ENCODE measurements at places on chromosomes 11 and 22.

GRCh38 chr11:123841174-123841573 lies 35.0 kb upstream of the OR6M1 start:
- no peak for DNase-seq

DNA sequence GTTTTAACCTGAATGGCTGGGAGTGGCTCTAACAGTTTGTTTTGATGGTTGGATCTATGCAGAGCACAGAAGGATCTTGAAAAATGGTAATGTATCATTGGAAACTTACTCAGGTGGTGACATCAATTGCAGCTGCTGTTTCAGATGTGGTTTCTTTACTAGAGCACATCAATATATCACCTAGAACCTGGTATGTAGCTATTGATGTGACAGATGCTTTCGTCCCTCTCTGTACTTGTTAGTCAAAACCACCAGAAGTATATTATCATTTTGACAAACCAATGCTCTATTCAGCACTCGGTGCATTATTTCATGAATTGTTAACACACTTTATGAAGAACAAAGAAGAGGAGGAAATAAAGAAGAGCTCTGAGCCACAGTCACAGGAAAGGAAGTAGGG lies 26.6 kb upstream of the SCN3B start:
- no peak for DNase-seq

DNA sequence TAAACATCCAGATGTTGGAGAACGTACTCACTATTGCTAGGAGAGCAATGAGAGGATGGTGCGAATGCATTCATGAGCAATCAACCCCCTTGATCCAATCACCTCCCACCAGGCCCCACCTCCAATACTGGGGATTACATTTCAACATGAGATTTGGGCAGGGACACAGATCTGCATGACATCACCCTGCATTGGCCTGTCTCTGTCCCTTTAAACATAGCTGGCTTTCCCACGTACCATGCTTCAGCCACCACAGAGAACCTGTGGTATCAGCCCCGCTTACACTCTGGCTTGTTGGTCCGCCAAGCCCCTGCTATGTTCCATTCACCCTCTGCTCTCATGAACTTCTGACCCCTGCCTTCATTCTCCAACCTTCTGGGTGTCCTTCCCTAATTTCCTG lies 157.5 kb upstream of the E2F8 start:
- no peak for DNase-seq

DNA sequence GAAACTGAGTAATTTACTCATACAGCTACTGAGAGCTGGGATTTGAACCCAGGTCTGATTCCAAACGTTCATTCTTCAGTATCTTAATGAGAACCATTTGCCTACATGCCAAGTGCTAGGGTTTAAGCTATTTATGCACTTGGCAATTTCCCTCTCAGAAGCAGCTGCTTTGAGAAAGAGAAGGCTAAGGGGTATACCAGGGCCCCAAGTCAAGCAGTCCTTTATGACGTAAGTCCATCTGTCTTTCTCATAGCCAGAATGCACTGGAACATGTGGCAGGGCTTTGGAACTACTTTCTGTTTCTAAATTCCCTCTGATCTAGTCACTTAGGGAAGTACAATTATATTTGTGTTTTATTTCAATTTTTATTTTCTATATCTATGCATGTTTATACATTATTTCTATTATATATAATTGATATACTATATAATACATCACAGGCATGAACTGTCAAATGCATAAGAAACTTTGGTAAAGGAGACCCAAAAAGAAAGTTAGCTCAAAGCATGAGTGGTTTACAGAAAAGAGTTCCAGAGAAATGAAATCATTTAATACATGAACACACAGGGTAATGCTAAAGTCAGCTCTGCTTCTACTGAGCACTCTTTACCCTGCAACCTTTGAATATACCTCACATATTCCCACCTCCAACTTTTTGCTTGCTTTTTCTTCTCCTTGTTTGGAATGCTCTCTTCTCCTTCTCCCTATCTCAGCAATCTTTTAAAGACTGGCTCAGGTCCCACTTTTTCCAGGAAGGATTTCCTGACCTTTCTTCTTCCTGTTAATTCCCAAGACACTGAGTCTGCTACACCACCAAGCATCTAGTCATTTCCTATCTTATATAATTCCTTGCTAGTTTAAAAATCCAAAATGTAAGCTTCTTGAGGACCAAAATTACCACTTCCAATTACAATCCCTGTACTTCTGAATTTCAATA lies 80.5 kb upstream of the GDPD4 start:
- no peak for DNase-seq

DNA sequence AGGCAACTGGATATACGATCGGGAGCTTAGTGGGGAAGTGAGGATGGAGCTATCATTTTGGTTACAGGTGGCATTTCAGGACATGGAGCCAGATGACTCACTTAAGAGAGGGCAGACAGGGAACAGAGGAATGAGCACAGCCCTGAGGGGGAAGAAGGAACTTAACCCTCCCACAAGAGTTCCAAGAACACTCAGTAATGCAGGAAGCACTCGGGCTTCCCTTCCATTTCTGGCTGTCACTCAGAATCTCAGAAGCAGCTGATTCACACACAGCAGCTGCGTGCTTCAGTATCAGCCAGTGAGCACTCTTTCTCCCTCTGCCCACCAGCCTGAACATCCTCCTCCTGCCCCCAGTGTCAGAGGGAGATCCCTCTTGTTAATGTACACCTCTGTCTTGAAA lies 34.8 kb downstream of the EFCAB6 start:
- no peak for DNase-seq

GRCh38 chr22:30283342-30283741 lies 6.0 kb downstream of the CASTOR1 start:
- no peak for DNase-seq

- DNase-seq: no peak
Measured at GRCh38 chr11:32432565-32432964, 2.8 kb downstream of the WT1 start.

GRCh38 chr11:100948936-100949335 lies 180.7 kb downstream of the PGR start:
- no peak for DNase-seq
